Dorsolateral prefrontal cortex (tissue), 122 donors: ENCODE measurements at places on chromosomes 3 and 15.

DNA sequence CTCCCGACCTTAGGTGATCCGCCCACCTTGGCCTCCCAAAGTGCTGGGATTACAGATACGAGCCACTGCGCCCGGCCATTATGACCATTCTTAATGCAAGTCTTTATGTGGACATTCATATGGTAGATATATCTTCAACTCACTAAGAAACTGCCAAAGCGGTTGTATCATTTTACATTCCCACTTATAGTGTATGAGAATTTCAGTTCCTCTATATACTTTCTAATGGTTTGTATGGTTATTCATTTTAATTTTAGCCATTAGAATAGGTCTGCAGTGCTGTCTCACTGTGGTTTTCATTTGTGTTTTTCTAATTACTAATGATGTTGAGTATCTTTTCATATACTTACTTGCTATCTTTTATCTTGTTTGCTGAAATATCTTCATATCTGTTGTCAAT lies 32.5 kb downstream of the TCF12 start:
- no peak for DNase-seq

- DNase-seq, result no peak
Observed at GRCh38 chr3:14406766-14407165, 4.4 kb downstream of the SLC6A6 start.

DNA sequence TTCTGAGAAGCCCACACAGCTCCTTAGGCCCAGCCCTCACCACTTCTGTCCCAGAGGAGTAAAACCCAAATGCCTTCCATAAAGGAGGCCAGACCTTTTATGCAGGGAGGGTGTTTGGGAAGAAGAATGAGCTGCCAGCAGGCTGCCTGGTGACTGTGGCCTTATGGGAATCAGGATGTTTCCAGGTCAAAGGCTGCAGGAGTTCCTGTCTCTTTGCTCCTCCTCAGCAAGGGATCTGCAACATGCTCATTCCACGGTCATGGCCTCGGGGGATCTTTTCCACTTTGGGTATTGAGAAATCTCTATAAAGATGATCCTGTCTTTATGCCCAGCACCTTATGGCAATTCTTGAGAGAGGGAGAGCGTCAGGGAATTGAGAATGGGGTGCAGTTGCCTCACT lies 25.2 kb upstream of the MAGEF1 start:
- peak; percentile 4 for DNase-seq

- no peak for DNase-seq
Observed at GRCh38 chr15:52076889-52077781, 35.4 kb downstream of the BCL2L10 start.

DNA sequence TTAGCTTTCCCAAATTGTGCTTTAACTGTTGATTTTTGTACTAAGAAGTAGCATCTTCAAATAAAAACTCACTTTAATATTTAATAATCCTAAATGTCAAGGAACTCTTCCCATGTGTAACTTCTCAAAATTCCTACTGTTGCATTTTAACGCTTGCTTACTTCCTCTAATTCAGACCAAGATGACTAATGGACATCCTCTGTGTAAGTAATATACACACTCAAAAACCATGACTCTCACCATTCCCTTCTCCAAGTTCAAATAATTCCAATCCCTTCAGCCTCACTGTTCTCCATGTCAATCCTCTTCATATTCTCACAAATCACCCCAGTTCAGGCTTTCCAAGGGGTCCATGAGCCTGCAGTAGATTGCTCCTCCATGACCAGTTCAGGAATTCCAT lies 13.0 kb downstream of the MRPL46 start:
- DNase-seq, result no peak
